RCC 7860 (cell line): ENCODE measurements at places on chromosomes 4 and X.

DNA sequence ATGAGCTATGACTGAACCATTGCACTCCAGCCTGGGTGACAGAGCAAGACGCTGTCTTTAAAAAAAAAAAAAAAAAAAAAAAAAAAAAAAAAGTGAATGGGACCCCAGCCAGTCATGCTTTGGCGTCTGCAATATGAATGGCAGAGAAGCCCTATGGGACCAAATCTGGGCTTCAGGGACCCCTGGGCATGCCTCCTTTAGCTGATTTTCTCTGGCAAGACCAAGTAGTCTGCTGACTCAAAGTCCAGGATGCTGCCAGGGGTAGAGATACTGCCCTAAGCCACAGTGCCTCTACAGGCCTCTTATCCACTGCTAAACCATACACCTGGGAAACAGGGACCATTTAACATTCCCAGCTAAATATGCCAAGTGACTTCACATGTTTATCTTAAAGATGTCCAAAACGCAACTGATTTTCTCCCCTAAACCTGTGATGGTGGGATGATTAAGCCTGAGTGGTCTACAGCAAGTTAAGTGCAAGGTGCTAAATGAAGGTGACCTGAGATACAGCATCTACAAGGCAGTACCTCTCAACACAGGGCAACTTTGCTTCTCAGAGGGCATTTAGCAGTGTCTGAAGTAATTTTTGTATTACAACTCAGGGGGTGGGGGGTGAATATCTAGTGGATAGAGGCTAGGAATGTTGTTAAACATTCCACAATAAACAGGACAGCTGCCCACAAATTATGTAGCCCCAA, 5.8 kb downstream of the RPS4X start:
- DNase-seq, result no peak

- DNase-seq, result no peak
These were observed 3.0 kb downstream of the NCBP2L start for GRCh38 chrX:107780525-107780924.

DNA sequence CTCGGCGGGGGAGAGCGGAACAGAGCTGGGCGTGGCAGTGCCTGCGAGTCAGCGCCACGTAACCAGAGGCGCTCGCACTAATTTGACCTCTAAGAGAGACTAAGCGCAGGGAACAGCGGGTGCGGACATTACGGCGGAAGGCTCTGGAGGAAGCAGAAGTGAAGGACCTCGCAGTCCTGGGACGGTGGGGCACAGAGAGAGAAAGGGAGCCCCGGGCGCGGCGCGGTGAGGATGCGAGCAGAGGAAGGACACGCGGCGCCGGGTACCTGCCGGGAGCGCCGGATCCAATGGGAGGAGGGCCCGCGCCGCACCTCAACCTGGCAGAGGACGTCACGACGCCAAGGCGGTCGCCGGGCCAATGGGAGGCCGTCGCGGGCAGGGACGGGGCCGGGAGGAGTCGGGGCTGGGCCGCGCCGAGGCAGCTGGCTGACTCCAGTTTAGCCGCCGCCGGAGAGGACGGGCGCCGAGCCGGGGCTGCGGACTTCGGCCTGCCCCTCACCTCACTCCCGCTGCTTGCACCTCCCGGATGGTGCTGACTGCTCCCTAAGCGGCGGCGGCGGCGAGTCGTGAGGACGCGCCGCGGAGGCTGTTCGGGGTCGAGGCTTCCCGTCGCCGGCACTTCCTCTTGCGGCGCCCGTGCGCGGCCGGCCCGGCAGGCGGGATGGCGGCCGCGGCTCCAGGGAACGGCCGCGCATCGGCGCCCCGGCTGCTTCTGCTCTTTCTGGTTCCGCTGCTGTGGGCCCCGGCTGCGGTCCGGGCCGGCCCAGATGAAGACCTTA, at the start of gene TMEM165:
TMEM165 (plus strand) TSS at position 429 of the 779 bp plus-strand sequence; CDS start at position 662, 233 bp downstream.
- peak; percentile 72 for DNase-seq

DNA sequence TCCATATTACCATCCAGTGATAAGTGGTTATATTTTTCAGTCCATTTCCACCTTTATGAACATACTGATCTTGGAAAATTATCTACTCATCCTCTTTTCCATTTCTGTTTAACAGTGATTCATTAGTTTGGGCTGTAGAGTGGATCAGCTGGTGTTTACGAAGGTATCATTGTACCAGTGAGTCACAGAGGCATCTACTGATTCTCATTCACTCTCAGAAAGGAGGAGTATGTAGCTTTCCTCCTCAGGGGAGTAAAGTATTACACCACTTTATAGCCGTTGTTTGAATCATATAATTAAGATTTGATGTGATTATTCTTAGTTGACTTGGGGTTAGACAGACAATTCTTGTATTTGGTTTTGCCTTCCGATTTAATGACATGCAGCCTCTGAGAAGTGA, 74.7 kb downstream of the GALNT7 start:
- peak; percentile 59 for DNase-seq

DNA sequence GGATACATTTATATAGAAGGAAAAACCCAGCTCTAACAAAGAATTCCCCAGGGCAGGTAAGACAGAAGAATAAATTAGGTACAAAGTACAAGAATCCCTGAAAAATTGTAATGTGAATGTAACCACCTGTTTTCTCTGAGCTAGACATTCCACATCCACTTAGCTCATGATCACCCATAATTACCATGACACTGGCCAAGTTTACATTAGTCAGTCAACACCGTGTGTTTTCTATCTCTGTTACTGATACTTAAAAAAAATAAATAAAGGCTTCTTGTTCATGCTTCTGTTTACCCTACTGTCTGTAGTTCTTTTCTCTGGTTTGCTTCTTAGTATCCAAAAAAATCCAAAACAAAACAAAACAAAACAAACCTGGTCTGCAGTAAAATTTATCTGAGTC, 66.0 kb downstream of the CBLL2 start:
- no peak for DNase-seq

- peak; percentile 82 for DNase-seq
These were observed 56.2 kb upstream of the TADA2B start for GRCh38 chr4:6986781-6987587.

DNA sequence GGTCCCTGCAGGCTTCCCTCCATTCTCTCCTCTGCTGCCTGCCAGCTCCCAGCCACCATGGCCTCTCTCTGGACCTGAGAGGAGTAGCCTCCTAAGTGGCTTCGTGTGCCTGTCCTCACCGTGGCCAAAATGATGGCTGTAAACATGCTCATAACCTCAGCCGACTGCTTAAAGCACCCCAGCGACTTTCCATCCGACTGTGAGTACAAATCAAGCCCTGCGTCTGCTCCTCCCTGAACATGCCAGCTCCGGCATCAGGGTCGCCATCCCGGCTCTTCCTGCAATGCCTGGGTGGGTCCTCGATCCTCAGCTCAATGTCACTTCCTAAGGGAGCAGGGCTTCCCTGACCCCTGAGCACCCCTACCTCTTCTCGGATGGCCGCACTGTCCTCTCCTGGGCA, 3.3 kb upstream of the SORCS2 start:
- DNase-seq, result no peak

DNA sequence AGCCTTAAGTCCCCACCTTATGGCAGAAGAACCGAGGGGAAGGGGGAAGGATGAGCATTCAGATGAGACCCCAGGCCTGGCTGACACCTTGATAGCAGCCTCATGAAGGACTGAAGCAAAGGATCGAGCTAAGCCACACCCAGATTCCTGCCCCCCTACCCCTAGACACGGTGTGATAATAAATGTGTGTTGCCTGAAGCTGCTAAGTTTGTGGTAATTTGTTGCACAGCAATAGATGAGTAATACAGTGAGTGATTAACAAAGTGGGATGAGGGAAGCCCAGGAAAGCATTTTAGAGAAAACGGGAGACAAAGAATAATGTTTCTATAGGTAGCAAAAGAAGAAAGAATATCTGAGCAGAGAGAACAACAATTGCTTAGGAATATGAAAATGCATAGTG, 404.2 kb downstream of the MID1IP1 start:
- peak; percentile 51 for DNase-seq

DNA sequence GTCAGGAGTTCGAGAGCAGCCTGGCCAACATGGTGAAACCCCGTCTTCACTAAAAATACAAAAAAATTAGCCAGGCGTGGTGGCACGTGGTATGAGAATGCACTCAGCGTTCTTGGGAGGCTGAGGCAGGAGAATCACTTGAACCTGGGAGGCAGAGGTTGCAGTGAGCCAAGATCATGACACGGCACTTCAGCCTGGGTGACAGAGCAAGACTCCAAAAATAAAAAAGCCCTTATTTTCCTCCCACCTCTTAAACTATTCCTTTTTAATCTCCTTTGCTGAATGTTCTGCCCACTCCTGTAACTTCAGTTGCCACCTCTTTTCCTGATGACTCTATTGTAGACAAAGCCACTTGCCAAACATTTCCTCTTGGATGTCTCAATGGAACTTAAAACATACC, 72.6 kb downstream of the TAF1 start:
- DNase-seq, result no peak
